ENCODE measurements at places on chromosomes 13 and 19.

DNA sequence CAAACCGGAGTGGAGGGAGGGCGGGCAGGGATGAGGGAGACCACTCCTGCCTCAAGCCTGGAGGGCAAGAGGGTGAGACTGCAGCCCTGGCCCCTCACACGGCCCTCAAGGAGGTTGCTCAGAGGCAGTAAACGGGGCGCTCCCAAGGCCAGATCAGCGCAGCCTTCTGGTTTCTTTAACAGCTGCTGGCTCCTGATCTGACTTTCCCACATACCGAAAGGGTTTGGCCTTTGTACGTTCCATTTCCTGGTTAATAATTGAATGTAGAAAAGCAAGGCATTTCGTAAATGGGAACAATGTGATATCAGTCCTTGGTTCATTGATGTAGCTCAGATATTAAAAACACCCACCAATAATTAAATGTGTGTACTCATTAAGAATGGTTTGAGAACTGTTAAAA is 71.5 kb downstream of the GGACT start:
- DNase-seq, result peak; percentile 48

- no peak for DNase-seq
These were observed 22.1 kb downstream of the LATS2 start for GRCh38 chr13:21039097-21039800.

GRCh38 chr19:39212375-39212742 is 8.3 kb upstream of the SYCN start:
- peak; percentile 76 for DNase-seq

GRCh38 chr19:41296433-41296871 is 13.5 kb upstream of the CCDC97 start:
- no peak for DNase-seq

DNA sequence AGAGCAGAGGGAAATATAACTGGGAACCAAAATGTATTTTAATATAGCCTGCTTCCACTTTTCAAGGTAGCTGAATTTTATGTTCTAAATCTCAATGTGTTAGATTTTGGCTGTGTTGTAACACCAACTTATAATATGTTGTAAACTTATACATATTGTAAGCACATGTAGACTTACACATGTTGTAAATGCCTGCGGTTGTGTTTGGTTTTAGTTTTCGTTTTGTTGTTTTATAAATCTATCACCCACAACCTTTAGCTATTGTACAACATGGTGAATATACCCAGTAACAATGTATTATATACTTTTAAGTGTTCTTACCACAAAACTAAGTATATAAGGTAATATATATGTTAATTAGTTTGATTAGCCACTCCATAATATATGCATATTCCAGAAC is 15.6 kb downstream of the KCTD4 start:
- DNase-seq, result no peak

DNA sequence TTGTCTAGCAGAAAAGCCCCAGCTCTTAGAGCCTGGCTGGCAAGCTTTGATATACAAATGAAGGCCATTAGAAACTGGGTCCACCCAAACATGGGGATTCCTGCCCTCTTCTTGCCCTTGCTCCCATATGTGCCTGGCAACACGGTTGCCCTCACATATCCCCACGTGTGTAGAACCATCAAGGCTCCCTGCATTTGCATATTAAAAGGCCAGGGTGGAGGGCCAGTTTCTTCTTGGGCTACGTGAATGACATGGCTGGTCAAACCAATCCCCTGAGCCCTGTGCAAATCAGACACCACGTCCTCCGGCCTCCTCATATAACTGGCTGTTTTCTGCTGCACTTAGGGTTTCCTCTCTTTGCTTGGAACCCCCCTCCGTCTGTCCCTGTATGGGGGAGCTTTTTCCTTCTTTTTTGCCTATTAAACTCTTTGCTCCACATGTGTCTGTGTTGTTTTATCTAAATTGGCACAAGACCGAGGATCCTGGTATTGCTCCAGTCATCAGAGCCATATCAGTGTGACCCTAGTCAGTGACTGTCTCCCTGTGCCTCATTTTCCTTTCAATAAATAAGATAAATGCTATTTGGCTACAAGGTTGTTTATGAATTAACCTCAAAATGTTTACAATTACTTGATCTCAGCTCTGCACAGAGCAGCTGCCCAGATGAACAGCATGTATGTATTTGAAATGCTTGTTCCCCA is 30.3 kb upstream of the CEACAM1 start:
- no peak for DNase-seq

GRCh38 chr13:61994174-61994573 is 578.5 kb upstream of the PCDH20 start:
- DNase-seq, result no peak

DNA sequence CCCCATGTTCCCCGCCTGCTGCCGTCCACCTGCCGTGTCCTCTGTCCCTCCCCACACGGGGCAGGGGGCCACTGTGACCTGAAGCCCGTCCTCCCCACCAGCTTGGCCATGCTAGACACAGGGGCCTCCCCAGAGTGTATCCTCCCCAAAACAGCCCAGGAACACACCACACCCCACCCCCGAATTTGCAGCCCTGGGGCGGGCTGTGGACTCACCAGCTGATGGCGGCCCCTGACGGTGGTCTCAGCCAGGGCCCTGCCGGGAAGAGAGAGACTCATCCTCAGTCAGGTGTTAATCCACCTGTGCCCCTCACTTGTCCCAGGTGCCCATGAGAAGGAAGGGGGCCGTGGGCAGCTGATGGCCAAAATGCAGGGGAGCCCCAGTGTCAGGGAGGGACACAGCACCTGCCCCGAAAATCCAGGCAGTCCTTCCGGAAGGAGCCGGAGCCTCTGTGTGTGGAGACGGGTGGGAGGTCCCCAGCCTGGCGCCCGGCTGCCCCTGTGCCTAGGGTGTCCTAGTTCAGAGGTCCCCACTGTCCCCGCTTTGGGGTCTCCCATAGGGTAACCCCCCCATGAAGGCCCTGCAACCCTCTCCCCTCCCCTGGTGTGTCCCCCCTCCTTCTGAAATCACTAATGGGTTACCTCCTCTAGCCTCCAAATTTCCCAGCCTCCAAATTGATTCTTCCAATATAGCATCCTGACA is 39.3 kb upstream of the TCF3 start:
- DNase-seq, result no peak

GRCh38 chr13:51488212-51488611 is 35.4 kb upstream of the INTS6 start:
- DNase-seq, result no peak

GRCh38 chr19:51324167-51324481 is 12.7 kb downstream of the IGLON5 start:
- no peak for DNase-seq

- peak; percentile 25 for DNase-seq
These were observed 44.4 kb downstream of the ELF1 start for GRCh38 chr13:40974460-40975407.

GRCh38 chr19:55027472-55028337 is 10.4 kb downstream of the GP6 start:
- DNase-seq, result no peak

GRCh38 chr13:27264181-27264580 is 6.4 kb upstream of the RASL11A start:
- DNase-seq, result no peak

- no peak for DNase-seq
These were observed 12.3 kb upstream of the SACS start for GRCh38 chr13:23445794-23446193.

DNA sequence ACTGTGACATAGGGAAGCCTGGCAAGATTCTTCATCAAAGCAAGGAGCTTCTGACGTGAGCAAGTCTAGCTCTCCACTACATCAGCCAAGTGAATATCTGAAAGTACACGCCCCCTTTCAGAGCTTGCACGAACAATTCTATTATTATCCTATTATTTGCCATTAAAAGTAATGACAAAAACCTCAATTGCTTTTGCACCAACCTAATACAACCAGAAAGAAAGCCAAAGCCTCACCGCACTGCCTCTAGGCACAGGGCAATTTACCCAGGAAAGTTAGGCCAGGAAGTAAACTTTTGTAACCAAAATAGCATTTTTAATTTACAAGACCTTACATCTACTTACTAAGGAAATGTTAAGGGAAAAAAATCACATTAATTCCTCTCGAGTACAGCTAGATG is 41.2 kb downstream of the LATS2 start:
- no peak for DNase-seq

DNA sequence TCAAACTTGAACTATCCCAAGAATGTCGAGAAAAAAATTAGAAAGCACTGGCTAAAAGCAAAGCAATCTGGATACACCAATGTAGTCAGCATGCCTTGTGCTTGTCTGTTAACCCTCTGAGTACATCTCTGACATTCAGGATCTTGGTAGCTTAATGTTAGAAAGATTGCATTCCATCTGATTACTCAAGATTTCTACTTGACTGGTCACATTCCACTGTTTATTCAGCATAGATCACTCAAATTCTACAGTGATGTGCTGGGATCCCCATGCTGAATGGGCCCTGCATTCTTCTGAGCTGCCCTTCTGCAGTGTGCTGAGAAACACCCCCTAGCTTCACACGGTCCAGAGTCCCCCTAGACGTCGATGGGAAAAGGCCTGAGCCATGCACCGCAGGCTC is 295.4 kb upstream of the MAB21L1 start:
- DNase-seq, result no peak

DNA sequence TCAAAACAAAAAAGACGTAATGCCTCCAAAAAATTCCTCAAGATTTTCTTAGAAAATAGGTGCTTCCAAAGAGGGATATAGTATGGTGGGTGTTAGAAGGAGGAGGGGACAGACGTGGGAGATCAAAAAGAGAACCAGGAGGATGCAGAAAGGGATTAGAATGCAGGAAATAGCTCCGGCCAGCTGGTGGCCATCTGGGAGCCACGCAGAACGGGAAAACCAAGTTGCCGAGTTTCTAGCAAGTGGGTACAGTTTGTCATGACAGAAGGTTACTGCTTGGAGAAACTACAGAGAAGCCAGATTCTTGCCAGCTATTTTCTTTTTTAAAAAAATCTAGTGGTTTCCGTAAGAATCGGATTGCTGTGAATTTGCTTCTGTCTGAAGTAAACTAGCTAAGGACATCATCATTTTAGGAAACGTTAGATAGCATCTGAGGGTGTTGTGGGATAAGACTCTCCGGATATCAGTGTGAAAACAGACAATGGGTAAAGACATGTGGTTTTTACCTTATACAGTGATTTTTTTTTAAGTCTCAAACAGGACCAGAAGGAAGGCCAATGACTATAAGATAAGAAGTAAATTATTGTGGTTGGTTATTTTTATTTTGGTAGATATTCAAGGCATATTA is 104.9 kb downstream of the HSPH1 start:
- no peak for DNase-seq

DNA sequence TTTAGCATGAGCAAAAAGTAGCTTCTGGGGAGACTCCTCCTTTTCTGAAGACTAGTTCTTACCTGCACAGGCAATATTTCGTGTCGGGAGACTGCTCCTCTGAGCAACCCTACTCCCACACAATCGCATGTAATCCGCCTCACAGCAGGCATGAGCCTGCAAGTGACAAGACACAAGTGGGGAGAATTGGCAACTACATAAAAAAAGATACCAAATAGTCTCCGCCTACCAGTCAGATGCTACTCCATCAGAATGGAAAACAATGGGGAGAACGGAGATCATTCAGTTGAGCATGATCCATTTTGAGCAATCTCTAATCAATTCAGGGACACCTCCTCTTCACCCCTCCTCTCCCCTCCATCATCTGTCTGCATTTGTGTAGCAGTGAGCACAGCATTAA is 321.0 kb downstream of the COG6 start:
- DNase-seq, result no peak

- peak; percentile 38 for DNase-seq
These were observed 27.4 kb upstream of the SCEL start for GRCh38 chr13:77507931-77508776.

DNA sequence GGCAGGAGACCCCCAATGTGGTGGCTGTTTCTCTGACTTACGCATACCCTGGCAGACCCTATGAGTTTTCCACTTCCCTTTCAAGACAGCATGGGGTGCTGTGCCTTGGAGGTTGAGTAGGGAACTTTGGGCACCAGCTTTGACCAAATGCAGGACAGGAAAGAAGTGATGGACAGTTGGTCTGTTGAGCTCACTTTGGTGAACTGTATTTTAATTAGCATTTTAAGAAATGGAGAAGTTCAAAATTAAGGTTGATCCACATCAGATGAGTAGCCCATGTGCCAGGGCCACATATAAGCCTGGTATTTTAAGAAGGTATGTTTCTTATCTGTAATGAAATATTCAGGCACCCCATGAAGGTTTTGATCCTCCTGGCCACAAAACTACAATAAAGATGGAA is 46.1 kb upstream of the RAP2A start:
- no peak for DNase-seq

DNA sequence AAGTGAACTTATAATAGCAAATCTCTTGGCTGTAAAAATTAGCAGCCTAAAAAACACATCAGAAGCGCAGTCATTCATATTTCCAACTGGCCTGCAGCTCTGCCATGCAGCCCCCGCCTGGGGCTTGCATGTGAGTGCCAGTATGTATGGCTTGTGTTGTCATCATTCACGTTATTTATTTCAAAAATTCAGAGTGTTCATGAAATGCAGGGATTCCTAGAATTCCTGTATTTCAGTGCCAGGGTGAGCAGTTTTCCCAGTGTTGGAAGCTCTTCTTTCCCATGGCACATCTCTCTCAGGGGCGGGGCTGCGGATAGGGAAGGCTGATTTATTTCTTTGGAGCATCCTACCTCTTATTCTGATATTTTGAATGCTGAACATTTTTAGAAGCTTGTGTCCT is 234.6 kb downstream of the FGF9 start:
- no peak for DNase-seq

- peak; percentile 69 for DNase-seq
These were observed 16.8 kb downstream of the SPC24 start for GRCh38 chr19:11138601-11139300.

DNA sequence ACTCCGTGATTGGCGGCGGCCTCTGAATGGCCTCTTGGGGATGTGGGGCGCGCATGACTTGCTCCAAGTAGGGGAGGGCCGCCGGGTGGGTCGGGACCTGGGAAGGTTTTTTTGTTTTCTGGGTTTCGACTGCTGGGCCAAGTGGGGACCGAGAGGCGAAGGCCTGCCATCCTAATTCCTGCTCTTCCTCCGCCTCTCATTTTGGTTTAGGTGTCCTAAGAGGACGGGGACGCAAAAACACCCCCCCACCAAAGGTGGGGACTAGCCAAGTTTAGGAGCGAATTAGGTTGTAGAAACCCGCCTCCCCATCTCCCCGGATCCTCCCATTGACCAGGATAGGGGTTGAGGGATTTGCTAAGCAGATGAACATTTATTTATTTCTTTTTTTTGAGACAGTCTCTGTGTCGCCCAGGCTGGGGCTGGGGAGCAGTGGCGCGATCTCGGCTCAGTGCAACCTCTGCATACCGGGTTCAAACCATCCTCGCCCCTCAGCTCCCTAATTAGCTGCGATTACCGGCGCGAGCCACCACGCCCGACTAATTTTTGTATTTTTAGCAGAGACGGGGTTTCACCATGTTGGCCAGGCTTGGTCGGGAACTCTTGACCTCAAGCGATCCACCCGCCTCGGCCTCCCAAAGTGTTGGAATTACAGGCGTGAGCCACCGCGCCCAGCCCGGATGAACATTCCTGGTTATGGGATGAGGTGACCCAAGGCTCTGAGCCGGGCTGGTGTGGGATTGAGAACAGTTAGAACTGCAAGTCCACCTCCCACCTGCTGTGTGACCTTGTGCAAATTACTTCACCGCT is 838 bp downstream of the PPP2R1A start:
- peak; percentile 51 for DNase-seq

- DNase-seq, result no peak
These were observed 739.4 kb downstream of the LIG4 start for GRCh38 chr13:107475753-107476453.

Measured in A549 (cell line).